ENCODE measurements at places on chromosomes 3 and 15. TPM values are rescaled to one million over a fixed set of nuclear protein-coding genes. Genes with fewer than 3 reads are reported as not detected.

- no peaks in the 10 kb centered on the region for H3K4me1 ChIP-seq
- peaks cover 14% of the 10 kb centered on the region for H3K36me3 ChIP-seq
- no peak for DNase-seq
- no peaks in the 10 kb centered on the region for H3K27me3 ChIP-seq
Measured at GRCh38 chr3:4392992-4393391, 74.1 kb downstream of the SUMF1 start.

- H3K36me3 ChIP-seq = no peaks in the 10 kb centered on the region
- DNase-seq = no peak
- H3K4me1 ChIP-seq = peaks cover 44% of the 10 kb centered on the region
Measured at GRCh38 chr3:129317848-129318247, 39.2 kb downstream of the HMCES start.

- H3K27ac ChIP-seq = no peak overlapping the region
- no peak overlapping the region for H3K4me3 ChIP-seq
- H3K36me3 ChIP-seq = no peaks in the 10 kb centered on the region
- no peaks in the 10 kb centered on the region for H3K27me3 ChIP-seq
- H3K4me1 ChIP-seq = no peaks in the 10 kb centered on the region
Measured at GRCh38 chr3:148187296-148187695, 510.4 kb upstream of the AGTR1 start.

DNA sequence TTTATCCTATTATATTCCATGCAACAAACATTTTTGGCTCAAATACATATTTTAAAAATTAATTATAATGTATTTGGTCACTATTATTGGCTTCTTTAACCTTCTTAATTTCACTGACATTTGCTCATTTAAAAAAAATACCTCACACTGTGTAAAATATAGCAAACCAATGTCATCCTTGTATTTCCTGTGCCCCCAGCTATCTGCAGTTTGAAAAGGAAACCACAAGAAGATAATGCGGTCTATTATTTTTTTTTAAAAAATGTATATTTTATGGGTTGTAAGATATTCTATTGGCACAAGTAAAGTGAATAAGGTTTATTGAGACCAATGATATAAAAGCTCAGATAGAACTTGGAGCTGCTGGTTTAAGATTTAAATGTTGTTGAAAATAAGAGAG, 904.2 kb downstream of the SI start:
- H3K27ac ChIP-seq = no peak overlapping the region
- DNase-seq = no peak
- no peaks in the 10 kb centered on the region for H3K27me3 ChIP-seq
- H3K36me3 ChIP-seq = no peaks in the 10 kb centered on the region
- no peak overlapping the region for H3K4me3 ChIP-seq
- no peaks in the 10 kb centered on the region for H3K4me1 ChIP-seq

GRCh38 chr15:50218291-50218690, 36.3 kb downstream of the SLC27A2 start:
- no peaks in the 10 kb centered on the region for H3K36me3 ChIP-seq
- H3K4me3 ChIP-seq = no peak overlapping the region

DNA sequence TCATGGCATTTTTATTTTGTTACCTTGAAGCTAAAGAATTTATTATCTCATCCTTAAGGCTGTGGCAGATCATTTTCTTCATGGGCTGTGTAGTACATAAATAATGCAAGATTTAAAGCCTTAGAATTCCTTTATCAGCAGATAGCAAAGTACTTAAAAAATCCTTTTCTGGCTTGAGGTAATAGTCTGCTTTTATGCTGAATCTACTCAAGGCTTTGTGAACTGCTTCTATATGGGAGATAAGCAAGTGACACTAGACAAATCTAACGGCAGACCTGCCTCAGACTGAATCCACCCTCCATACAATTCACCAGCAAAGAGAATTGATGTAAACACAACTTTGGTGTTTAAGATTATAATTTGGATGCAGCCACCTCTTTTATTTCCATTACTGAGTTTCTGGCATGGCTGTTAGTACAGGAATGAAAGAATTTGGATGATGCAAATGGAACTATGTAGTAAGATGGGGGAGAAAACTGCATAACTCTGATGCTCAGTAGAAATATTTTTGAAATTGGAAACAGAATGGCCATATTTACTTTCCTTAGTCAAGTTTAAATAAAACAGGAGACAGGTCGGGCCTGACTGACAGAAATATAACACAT, 1121.5 kb downstream of the NAALADL2 start:
- no peak overlapping the region for H3K4me3 ChIP-seq
- H3K27ac ChIP-seq = no peak overlapping the region
- H3K27me3 ChIP-seq = no peaks in the 10 kb centered on the region
- no peaks in the 10 kb centered on the region for H3K36me3 ChIP-seq

DNA sequence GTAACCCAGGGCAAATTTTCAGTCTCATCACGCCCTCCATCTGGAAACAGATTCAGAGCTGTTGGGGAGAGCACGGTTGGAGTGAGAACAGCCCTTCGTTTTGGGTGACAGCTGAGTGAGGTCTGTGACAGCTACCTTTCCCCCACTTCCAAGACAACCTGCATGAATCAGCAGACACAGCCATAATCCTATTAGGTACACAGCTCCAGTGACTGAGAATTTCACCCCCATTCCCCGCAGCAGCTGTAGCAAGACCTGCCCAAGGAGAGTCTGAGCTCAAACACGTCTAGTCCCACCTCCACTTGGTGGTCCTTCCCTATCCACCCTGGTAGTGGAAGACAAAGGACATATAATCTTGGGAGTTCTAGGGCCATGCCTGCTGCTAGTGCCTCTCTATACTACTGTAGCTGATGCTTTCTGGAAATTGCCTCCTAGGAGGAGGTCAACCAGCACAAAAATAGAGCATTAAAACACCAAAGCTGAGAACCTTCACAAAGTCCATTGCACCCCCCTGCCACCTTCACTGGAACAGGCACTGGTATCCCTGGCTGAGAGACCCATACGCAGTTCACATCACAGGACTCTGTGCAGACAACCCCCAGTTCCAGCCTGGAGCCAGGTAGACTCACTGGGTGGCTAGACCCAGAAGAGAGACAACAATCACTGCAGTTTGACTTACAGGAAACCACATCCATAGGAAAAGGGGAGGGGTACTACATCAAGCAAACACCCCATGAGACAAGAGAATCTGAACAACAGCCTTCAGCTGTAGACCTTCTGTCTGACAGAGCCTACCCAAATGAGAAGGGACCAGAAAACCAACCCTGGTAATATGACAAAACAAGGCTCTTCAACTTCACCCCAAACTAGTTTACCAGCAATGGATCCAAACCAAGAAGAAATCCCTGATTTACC, 448.6 kb upstream of the CBLB start:
- H3K27ac ChIP-seq = no peak overlapping the region
- H3K4me1 ChIP-seq = no peaks in the 10 kb centered on the region
- H3K4me3 ChIP-seq = no peak overlapping the region
- H3K27me3 ChIP-seq = no peaks in the 10 kb centered on the region
- DNase-seq = peak; percentile 31

DNA sequence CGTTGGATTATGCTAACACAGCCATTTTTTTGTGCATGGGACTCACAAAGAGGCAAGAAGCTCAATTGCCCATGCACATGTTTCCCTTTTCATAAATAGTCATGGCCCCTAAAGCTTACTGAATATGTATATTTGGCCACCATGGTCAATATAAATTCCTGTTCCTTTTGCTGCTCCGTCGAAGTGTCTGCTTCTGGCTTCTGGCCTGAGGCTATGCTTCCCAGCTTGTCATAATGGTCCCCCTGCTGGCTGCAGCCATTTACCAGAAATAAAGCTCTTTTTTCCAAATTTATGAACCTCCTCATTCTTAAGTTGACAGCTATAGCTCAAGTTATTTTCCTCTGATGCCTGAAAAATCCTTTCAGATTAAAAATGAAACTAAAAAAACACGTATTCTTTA, 602.1 kb downstream of the VGLL3 start:
- no peaks in the 10 kb centered on the region for H3K27me3 ChIP-seq
- no peak overlapping the region for H3K27ac ChIP-seq
- DNase-seq = no peak
- no peaks in the 10 kb centered on the region for H3K36me3 ChIP-seq

DNA sequence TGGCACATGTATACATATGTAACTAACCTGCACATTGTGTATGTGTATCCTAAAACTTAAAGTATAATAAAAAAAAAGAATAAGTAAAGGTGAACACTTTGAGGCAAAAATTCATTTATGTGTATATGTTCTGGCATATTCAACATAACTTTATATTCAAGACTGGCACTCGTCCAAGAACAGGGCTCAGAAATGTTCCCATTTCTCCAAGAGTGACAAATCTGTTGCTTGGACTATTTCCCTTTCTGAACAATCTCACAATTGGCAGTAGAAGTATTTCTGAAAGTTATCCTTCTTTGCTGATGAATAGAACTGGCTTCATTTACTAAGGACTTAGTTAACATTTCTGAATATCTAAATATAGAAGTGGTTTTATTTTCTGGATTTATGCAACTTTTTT, 212.8 kb downstream of the ADAMTSL3 start:
- no peak overlapping the region for H3K4me3 ChIP-seq
- peak; percentile 32 for DNase-seq
- peaks cover 6% of the 10 kb centered on the region for H3K4me1 ChIP-seq
- H3K27ac ChIP-seq = no peak overlapping the region
- H3K36me3 ChIP-seq = no peaks in the 10 kb centered on the region
- H3K27me3 ChIP-seq = no peaks in the 10 kb centered on the region

GRCh38 chr15:66757521-66757920, 55.5 kb downstream of the SMAD6 start:
- no peaks in the 10 kb centered on the region for H3K27me3 ChIP-seq
- peaks cover 3% of the 10 kb centered on the region for H3K36me3 ChIP-seq
- peaks cover 63% of the 10 kb centered on the region for H3K4me1 ChIP-seq

DNA sequence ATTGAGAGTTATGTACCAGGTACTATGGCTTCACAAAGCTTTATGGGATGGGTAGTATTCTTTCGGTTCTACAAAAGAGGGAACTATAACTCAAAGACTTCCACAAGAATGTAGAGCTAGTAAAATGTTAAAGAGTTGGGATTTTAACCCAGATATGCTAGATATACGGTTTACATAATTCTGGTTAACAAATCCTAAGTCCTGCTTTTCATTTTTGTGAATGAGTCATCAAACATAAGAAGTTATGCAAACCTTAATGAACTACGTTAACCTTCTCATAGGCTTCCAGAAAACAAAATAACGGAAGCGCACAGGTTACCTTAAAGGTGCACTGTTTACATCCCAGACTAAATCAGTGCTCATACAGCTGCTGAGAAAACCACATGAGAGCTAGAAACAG, 1049.3 kb downstream of the MCTP2 start:
- H3K27me3 ChIP-seq = no peaks in the 10 kb centered on the region
- H3K36me3 ChIP-seq = no peaks in the 10 kb centered on the region
- peaks cover 27% of the 10 kb centered on the region for H3K4me1 ChIP-seq

- DNase-seq = no peak
- H3K4me3 ChIP-seq = no peak overlapping the region
- peaks cover 57% of the 10 kb centered on the region for H3K36me3 ChIP-seq
- H3K4me1 ChIP-seq = no peaks in the 10 kb centered on the region
Measured at GRCh38 chr15:49286649-49287404, 116.8 kb downstream of the GALK2 start.

GRCh38 chr15:77402740-77403379, 17.0 kb downstream of the PEAK1 start:
- H3K4me1 ChIP-seq = no peaks in the 10 kb centered on the region
- H3K4me3 ChIP-seq = no peak overlapping the region
- H3K27ac ChIP-seq = no peak overlapping the region
- H3K36me3 ChIP-seq = no peaks in the 10 kb centered on the region
- H3K27me3 ChIP-seq = no peaks in the 10 kb centered on the region

CPB1 gene
- not detected for total RNA-seq

TMEM266 gene
- not detected for total RNA-seq

CRTC3 gene
- total RNA-seq = 47.7 TPM

IFT57 gene
- total RNA-seq = 38.5 TPM

PIF1 gene
- total RNA-seq = 1.8 TPM

LRTM1 gene
- total RNA-seq = not detected

SCG5 gene
- total RNA-seq = 16.5 TPM

UBAP1L gene
- not detected for total RNA-seq

WDR72 gene
- under 0.01 TPM for total RNA-seq

Data from stomach (tissue), 19 donors.